CD8-positive, alpha-beta memory T cell (primary cell): ENCODE measurements at places on chromosomes 12 and 14.

DNA sequence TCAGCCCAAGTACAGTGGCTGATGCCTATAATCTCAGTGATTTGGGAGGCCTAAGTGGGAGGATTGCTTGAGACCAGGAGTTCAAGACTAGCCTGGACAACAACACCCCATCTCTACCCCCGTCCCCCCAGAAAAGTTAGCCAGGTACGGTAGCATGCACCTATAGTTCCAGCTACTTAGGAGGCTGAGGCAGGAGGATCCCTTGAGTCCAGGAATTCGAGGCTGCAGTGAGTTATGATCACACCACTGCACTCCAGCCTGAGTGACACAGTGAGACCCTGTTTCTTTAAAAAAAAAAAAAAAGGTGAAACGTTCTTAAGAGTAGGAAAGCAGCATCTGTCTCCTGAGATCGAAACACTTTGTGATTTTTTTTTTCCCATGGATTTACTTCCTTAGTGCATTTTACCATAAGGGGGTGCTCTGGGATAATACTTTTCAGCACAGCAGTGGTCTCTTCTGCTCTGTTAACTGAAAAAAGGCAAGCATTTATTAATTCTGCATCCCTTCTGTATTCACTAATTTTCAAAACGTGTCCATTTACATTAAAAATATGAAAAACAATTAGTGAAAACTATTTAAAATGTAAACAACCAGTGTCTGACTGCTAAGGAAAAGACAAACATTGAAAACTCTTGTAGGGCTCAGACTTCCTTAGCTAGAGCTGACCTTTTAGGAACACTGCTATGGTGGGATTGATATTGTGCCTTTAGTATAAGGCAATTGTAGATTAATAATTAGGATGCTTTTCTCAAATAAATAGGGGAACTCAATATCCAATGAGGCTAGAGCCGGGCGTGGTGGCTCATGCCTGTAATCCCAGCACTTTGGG is 31.2 kb upstream of the USP44 start:
- no peak overlapping the region for H3K27ac ChIP-seq
- H3K4me1 ChIP-seq, result no peaks in the 10 kb centered on the region
- DNase-seq, result no peak
- H3K36me3 ChIP-seq, result no peaks in the 10 kb centered on the region

DNA sequence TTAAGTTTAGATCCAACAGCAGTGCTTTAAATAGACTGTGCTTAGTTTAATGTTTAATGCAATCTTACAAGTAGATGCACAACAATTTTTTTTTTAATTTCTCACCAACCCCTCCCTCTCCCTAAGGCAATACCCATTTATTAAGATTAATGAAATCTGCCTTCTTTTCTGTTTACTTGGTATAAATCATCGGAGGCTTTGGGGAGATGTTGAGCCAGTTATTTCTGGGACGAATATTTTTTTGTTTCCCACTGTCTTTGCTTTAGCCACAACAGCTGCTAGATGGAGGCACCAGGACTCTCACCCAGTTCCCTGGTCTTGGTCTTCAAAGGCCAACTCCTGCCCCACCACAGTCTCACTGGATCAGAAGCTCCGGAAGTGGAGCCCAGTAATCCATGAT is 113.4 kb downstream of the PLXNC1 start:
- peak overlapping the region; percentile 70 for H3K4me3 ChIP-seq
- no peak for DNase-seq
- peaks cover 24% of the 10 kb centered on the region for H3K4me1 ChIP-seq
- no peak overlapping the region for H3K27ac ChIP-seq
- H3K27me3 ChIP-seq, result no peaks in the 10 kb centered on the region

GRCh38 chr12:108691998-108692808 is 39.1 kb downstream of the CORO1C start:
- H3K4me1 ChIP-seq, result peaks cover 42% of the 10 kb centered on the region
- no peaks in the 10 kb centered on the region for H3K27me3 ChIP-seq
- DNase-seq, result peak; percentile 27

- no peaks in the 10 kb centered on the region for H3K36me3 ChIP-seq
- no peaks in the 10 kb centered on the region for H3K27me3 ChIP-seq
These were observed 9.9 kb downstream of the GPHB5 start for GRCh38 chr14:63308723-63309317.

DNA sequence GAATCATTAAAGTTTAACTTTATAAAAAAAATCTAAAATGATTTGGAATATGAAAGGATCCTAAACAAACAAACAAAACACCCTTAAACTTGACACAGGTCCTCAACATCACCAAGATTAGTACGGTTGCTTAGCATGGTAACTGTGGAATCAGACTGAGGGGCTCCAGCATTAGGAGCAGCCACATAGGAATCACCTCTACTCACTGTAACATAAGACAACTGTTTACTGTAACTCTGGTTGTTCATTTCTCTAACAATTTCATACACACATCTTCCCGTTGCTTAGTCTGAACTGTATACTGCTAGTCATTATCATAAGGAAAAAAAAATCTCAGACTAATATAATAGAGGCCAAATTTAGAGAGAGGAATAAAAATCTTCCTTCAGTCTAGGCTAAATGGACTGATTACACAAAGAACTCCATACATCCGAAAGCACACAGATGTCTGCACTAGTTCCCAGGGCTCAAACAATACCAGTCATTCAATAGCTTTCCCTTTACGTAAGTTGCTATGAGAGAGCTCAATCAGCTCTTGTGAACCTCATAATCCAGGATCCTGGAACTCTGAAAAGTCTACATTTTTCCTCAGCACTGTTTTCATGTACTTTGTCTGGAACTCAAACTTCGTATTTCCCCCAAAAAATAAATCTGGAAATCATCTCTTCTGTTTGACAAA is 26.0 kb downstream of the LRP6 start:
- H3K36me3 ChIP-seq, result no peaks in the 10 kb centered on the region
- H3K4me1 ChIP-seq, result no peaks in the 10 kb centered on the region
- H3K27ac ChIP-seq, result no peak overlapping the region

DNA sequence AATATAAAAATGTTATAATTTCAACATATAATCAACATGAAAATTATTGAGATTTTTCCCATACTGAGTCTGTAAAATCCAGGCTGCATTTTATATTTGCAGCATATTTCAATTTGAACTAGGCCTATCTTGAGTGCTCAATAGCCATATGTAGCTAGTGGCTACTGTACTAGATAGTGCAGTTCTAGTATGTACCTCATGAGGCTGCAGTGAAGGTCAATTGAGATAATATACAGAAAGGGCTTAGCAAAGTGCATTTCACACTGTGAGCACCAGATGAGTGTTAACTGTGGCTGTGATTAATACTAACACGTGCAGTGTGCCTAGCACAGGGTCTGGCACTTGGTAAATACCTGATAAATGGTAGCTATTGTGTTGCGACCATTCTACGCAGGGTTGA is 5.4 kb upstream of the SLC22A17 start:
- no peak overlapping the region for H3K4me3 ChIP-seq
- no peaks in the 10 kb centered on the region for H3K4me1 ChIP-seq
- no peaks in the 10 kb centered on the region for H3K36me3 ChIP-seq
- H3K27me3 ChIP-seq, result no peaks in the 10 kb centered on the region

- no peak for DNase-seq
- H3K4me3 ChIP-seq, result no peak overlapping the region
- no peaks in the 10 kb centered on the region for H3K4me1 ChIP-seq
- no peaks in the 10 kb centered on the region for H3K36me3 ChIP-seq
These were observed 15.3 kb upstream of the KRT80 start for GRCh38 chr12:52207106-52207505.

GRCh38 chr12:78060186-78060585 is 229.5 kb downstream of the NAV3 start:
- no peaks in the 10 kb centered on the region for H3K36me3 ChIP-seq
- no peak overlapping the region for H3K27ac ChIP-seq
- no peaks in the 10 kb centered on the region for H3K4me1 ChIP-seq
- DNase-seq, result no peak
- H3K4me3 ChIP-seq, result no peak overlapping the region

DNA sequence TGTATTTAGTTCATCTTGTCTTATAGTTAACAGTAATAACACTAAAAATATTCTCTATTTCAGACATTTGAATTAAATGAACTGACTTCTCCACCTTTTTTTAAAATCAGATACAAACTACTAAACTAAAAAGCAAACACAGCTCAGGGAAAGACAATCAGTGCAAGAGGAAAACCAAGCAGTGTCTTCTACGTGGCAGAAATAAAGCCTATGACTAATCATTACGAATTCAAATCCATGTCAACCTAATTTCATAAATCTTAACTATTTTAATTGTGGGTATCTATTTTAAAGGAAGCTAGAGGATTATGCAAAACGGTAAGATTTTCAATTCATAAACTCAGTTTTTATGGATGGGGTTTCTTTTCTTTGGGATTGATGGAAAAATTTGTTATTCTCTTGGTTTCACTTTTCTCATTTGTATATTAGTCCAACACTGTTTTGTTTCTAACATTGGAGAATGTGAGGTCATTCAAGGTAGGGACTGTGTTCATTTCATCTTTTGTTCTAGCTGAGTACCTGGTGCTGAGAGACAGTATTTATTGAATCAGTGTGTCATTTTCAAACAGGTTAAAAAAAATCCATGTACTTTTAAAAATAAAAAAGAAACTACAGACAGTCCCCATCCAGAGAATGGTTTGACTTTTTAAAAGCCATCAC is 12.8 kb upstream of the PALS1 start:
- no peak overlapping the region for H3K4me3 ChIP-seq
- no peaks in the 10 kb centered on the region for H3K36me3 ChIP-seq
- H3K27ac ChIP-seq, result no peak overlapping the region
- H3K4me1 ChIP-seq, result no peaks in the 10 kb centered on the region
- no peaks in the 10 kb centered on the region for H3K27me3 ChIP-seq

- no peaks in the 10 kb centered on the region for H3K4me1 ChIP-seq
- no peak overlapping the region for H3K4me3 ChIP-seq
- H3K27ac ChIP-seq, result no peak overlapping the region
These were observed 8.2 kb upstream of the PPP1CC start for GRCh38 chr12:110750784-110751461.

DNA sequence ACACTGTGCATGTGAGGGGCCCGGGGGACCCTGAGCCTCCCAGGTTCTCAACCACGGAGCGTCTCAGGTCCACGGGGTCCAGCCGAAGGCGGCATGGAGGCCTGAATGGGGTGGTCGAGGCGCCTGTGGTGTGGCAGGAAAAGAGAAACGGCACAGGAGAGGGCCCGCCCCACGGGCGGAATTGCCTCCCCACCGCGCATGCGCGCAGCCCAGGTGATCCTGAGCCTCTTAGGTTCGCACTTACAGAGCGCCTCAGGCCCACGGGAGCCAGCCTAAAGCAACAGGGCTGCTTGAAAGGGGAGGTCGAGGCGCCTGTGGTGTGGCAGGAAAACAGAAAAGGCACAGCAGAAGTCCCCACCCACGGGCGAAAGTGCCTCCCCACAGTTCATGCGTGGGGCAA is 311.0 kb downstream of the ALG10 start:
- H3K27ac ChIP-seq, result no peak overlapping the region
- no peaks in the 10 kb centered on the region for H3K27me3 ChIP-seq
- no peak for DNase-seq

DNA sequence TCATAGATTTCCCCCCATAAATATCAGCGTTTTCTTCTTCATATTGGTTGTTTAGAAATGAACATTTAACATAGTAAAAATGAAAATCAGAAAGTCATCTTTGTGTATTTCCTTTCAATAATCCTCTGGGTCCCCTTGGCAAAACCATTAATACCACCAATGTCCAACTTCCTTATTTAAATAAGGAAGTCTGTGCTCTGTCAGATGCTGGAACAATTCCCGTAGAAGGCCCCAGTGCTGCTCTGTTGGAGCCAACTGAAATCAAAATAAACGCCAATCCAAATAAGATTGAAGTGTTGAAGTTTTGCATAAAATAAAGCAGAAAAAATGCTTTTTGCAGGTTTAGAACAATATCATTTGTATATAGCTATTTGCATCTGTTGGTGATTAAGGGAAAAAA is 93.1 kb downstream of the PPM1H start:
- no peak overlapping the region for H3K4me3 ChIP-seq
- no peak overlapping the region for H3K27ac ChIP-seq
- DNase-seq, result no peak

DNA sequence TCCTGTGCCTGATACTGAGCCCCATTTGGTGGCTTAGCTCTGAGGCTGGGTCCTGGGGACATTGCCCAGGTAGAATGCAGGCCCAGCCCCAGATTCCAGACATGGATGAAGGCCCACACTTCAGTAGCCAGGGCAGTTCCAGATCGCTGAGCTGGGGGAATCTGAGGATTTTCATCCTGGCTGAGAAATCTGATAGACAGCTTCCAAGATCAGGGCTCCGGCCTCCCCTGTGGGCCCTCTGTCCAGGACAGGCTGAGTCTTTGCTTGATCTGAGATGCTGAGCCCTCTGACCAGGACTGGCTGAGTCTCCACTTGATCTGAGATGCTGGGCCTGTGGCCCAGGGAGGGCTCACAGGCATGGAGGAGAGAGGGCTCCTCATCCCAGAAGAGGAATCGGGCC is 3.3 kb upstream of the RASAL1 start:
- H3K4me1 ChIP-seq, result peaks cover 14% of the 10 kb centered on the region
- H3K27ac ChIP-seq, result no peak overlapping the region
- DNase-seq, result no peak
- H3K27me3 ChIP-seq, result no peaks in the 10 kb centered on the region
- no peak overlapping the region for H3K4me3 ChIP-seq

DNA sequence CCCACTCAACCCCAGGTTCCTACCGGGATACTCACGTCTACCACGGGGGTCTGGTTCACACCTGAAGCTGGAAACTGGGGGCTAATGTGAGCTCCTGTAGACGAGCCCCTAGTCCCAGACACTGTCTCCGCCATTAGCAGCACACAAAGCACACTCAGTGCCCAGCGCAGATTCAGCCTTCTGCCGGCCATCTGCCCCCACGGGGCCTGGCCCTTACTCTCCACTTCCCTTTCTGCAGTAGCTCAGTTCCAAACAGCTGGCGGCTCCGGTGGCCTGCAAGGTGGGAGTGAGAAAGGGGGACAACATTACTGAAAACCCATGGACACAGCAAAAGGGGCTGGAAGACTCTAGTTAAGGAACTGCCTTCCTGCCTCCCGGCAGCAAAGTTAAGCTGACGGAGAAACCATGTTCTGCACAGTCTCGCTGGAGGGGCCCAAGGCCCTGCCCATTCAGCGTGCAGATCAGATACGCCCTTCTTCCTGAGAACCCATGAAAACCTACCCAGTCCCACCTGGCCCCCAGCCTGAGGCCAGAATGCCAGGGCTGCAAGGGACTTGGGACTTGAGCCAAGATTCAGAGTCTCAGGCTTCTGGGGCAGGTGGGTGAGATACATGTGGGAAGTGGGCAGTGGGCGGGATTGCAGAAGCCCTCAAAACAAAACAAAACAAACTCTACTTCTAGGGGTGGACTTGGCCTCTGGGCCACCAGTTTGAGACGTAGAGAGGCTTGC is 2.1 kb downstream of the SLC8B1 start:
- H3K27ac ChIP-seq, result no peak overlapping the region
- no peaks in the 10 kb centered on the region for H3K27me3 ChIP-seq
- H3K36me3 ChIP-seq, result peaks cover 4% of the 10 kb centered on the region
- peak overlapping the region; percentile 78 for H3K4me3 ChIP-seq
- DNase-seq, result no peak
- H3K4me1 ChIP-seq, result peaks cover 22% of the 10 kb centered on the region

DNA sequence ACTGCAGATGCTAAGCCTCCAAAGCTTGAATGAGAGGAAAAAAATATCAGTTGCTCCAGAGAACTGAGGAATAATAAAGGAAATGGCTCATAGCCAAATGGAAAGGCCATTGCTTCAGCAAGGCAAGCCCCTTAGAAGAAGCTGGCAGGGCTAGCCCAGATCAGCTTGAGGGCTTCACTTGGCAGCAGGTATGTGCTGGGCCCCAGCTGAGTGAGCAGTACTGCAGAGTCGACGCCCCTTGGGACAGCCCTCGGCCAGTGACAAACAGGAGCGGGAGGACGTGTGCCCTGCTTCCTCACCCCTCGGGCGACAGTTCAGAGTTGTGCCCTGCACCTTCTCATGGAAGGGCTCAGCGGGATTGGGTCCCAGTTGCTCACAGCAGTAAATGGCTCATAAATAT is 1031.2 kb upstream of the TMEM132C start:
- no peak for DNase-seq
- no peaks in the 10 kb centered on the region for H3K4me1 ChIP-seq
- H3K4me3 ChIP-seq, result no peak overlapping the region
- H3K36me3 ChIP-seq, result no peaks in the 10 kb centered on the region
- H3K27ac ChIP-seq, result no peak overlapping the region
- no peaks in the 10 kb centered on the region for H3K27me3 ChIP-seq
